ENCODE measurements at places on chromosomes 16 and 17.

DNA sequence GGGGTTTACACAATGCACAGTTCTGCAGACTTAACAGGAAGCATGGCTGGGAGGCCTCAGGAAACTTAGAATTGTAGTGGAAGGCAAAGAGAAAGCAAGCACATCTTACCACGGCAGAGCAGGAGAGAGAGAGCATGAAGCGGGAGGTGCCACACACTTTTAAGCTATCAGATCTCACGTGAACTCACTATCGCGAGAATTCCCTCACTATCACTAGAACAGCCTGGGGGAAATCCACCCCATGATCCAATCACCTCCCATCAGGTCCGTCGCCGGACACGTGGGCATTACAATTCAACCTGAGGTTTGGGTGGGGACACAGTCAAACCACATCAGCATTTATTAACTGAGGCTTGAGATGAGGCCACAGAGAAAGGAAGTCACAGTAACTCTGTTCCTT, 326.7 kb downstream of the C16orf95 start:
- DNase-seq: peak; percentile 56

- DNase-seq: no peak
Observed at GRCh38 chr16:87973717-87974116, 22.5 kb downstream of the BANP start.

- DNase-seq: no peak
Observed at GRCh38 chr17:80116276-80116920, 15.0 kb downstream of the GAA start.

- peak; percentile 95 for DNase-seq
Observed at GRCh38 chr16:84062734-84063640, 20.4 kb upstream of the SLC38A8 start.

DNA sequence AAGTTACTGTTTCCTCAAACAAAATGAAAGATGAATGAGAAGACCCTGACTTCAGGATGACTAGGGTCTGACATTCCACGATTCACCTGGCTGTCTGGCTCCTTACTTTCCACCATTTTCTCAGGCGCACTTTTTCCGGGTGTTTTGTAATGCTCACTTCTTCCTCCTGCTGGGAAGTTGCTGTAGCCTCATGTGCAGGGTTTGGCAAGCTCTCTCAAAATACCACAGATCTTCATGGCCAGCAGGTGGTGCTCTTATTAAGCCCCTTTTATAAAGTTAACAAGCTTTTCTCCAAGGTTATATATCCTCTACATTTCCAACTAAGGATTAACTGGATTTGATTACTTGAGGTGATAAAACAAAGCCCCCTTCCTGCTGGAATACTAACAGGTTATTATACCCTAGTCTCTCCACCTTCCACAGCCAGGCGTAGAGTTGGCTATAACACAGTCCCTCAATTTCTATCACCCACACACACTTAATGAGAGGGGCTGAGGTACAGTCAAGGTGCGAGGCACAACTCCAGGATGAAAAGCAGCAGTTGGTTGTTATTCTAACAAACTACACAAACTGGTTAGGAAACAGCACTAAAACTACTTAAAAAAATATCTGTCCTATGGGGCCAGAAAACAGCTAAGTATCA, 45.4 kb downstream of the STH start:
- DNase-seq: no peak

DNA sequence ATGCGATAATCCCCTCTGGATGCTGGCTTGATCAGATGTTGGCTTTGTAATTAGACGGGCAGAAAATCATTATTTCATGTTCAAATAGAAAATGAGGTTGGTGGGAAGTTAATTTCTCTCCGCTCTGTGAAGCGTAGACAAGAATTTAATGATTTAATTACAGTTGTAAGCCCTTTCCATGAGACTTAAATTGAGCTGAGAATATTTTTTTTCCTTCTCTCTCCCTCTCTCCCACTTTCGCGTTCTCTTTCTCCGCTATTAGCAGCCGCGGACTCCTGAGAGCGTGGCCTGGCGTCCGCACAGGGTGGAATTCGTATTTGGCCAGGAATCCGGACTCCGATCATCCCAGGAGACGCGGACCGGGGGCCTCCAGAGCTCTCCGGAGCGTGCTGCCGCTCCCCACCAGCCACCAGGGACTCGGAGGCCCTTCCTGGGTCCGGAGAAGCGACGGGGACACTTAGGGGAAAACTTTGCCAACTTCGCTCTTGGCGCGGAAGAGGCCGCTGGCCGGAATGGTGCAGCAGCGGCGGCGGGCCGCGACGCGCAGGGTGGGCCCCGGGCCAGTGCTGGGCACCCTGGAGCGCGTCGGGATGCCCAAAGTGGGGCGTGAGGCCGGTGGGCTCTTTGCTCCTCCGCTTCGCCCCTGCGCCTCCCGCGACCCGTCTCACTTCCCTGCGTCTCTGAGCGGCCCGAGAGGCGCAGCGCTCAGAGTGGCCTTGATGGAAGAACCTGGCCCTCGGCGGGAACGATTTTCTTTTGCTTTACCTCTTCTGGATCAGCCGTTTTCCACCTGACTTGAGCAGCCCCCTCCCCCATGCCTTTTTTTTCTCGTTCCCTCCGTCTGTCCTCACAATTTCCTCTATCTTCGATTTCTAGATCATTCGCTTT, 3.6 kb upstream of the IRX3 start:
- DNase-seq: no peak

GRCh38 chr16:65116818-65117430, 4.9 kb downstream of the CDH11 start:
- no peak for DNase-seq

GRCh38 chr17:34306466-34306865, 12.8 kb upstream of the CCL8 start:
- no peak for DNase-seq

DNA sequence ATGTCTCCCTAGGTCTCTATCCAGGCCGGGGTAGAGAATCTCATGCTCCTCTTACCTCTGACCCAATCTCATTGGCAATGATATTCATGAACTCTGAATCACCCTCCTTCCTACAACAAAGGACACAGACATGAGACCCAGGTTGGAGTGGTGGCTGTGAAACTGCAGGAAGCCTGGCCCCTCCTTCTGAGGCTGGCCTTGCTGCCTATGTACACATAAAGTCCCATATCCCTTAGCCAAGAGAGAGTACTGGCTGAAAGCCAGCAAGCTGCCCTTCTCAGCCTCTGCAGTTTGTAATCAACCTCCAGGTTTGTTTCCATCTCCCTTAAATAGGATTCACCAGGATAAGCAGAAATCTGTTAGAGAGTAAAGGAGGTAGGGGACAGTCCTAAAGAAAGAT, 10.6 kb downstream of the AARSD1 start:
- DNase-seq: no peak

GRCh38 chr17:44968225-44969143, at the start of gene C1QL1:
Gene C1QL1, minus strand, starts transcription at chr17:44968303. Its CDS starts 255 bp downstream, at chr17:44968048.
- peak; percentile 96 for DNase-seq

GRCh38 chr17:68238164-68238870, 9.5 kb upstream of the AMZ2 start:
- DNase-seq: no peak

DNA sequence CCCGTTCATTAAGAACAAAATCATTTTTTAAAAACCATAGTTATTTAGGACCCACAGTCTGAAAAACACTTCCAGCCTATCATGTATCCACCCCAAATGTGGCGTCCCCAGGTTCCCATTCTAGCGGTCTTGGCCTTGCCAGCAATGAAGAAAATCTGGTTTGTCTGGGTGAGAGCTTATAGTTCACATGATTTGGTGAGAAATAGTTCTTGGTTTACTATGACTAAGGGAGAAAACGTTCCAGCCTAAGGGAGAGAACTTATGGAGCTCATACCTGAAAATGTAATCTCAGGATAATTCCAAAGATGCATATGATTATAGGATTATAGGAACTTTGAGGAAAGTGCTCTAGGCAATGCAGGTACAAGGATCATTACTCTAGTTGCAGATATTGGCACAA, 4.8 kb downstream of the MARVELD3 start:
- DNase-seq: no peak

DNA sequence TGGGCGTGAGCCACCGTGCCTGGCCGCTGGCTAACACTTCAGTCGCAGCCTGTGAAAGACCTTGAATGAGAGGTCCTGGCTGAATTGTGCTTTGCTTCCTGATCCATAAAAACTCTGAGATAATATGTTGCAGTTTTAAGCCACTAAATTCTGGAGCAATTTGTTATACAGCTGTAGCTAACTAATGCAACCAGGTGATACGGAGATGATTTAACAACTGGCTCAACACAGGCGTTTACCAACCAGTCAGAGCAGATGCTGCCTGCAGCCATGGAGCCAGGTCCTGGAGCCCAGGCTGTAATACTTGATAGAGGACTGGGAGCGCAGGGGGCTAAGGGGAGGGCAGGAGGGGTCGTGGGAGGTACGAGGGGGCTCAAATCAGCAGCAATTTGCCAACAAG, 50.9 kb downstream of the PLXDC1 start:
- DNase-seq: no peak

- peak; percentile 58 for DNase-seq
Observed at GRCh38 chr16:66471716-66472393, 44.8 kb downstream of the BEAN1 start.

- no peak for DNase-seq
Observed at GRCh38 chr17:32985050-32985756, 6.4 kb upstream of the SPACA3 start.

DNA sequence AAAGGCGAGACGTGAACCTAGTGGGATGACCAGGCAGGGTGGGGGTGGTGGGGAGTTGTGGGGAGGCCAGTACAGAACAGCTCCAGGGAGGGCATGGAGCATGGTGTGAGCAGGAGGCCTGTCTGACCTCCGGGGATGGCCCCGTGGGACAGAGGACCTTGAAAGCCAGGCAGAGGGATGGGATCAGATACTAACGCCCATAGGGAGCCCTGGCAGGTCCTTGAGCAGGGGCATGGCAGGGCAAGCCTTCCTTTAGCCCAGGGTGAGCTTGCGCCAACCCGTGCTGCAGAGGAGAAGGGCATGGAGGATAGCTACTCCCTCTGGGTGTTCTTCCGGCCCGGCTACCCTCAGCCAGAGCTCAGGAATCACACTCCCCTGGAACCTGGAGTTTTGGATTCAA, 35.3 kb downstream of the TMEM235 start:
- DNase-seq: no peak

DNA sequence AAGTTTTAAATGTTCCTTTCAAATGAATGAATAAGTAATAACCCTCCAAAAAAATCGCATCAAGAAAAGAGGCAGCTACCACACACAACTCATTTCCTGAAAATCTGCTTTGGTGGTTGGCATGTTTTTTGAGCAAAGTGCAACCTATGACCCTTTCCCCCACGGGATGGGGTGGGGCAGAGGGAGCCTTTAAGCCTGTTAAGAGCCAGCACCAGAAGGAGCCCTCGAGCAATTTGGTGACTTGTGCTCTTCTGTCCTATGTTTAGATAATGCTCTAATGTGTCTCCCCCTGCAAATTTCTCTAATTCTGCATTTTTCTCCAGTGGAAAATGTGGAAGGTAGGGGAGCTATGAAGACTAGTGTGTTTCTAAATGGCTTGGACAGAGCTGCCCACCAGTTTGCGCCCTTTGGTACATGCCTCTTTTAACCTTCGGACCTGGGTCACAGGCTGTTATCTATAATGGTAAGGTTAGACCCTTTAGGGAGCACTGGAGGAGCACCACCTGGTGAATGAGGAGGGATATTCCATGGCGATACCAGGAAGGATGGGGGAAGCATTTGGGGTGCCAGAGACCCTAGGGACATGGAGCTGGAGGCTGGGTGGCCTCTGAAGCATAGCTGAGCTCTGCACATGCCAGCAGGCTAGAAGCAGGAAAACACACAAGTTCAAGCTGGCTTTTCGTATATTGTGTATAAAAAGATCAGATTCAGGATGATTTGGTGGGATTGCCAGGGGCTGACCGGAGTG, 1.6 kb downstream of the PYCARD start:
- peak; percentile 58 for DNase-seq

- DNase-seq: no peak
Observed at GRCh38 chr17:16418685-16419068, 3.3 kb downstream of the TRPV2 start.

- DNase-seq: peak; percentile 90
Observed at GRCh38 chr16:1309888-1310831, 724 bp downstream of the UBE2I start.
